ENCODE measurements at places on chromosomes 7 and 10.

DNA sequence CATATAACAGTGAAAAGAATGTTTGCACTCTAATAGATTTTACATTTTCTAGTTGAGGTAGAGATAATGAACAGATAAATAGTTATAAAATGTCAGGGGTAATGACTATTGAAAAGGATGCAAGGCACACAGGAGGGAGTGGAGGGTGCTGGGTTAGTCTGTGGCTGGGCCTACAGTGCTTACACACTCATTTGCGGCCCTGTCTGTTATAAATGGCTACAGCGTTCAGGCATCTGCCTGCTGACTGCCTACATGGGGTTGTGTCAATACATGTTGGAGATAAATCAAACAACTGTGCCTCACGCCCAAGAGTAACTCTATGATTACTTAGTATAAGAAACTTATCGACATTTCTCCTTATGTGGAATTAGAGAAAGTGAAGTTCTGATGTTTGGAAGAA is 313.3 kb downstream of the ACTR3B start:
- no peak for DNase-seq

- peak; percentile 20 for DNase-seq
These were observed 47.9 kb downstream of the WAC start for GRCh38 chr10:28580825-28581224.

DNA sequence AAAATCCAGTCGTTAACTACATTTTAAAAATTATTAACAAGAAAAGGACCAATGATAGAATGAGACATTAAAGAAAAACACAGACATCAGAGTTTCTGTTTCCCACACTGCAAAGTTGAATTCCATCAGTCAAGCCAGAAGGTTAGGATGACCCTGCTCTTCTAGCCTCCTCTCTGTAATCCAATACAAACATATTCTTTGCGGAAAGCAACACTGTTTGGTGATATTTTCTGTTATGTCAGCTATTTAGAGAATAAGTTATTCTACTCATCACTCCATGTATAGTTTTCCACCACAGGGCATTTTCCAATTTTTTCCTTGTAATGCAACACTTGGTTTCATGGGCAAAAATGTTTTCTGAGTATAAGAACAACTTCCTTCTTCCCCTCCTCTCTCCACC is 152.3 kb downstream of the EVX1 start:
- DNase-seq: peak; percentile 51

DNA sequence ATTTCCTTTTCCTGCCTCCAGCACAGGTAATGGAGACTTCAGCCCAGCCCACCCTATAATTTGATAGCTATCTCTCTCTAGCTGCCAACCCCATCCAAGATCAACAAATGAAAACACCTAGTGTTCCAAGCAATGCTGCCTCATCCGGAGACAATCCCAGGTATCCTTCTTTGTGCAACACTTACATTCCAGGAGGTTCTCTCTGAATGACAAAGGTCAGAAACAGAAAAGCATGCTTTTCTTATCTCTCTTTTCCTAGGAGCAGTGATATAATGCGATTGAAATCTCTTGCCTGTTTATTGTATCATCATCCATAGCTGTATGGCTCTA is 699.3 kb downstream of the INHBA start:
- DNase-seq: no peak

DNA sequence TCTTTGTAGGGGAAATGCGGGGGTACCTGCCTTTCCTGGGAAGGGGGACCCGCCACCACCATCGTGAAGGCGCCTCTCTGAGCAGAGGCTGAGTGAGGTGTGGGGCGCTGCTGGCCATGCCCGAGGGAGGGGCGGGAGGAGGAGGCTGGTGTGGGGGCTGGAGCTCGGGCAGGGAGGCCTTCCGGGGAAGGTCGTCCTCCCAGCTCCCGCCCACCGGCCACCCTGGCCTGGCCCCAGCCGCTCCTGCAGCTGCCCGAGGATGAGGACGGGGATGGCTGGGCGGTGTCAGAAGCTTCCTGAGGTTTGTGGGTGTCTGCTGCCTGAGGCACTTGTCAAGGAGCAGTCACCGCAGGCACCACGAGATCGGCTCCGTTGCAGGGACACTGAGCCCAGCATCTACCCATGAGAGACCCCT is 11.4 kb downstream of the PWWP2B start:
- peak; percentile 60 for DNase-seq

GRCh38 chr10:98244141-98244540 is 23.9 kb downstream of the LOXL4 start:
- DNase-seq: no peak

Measured in T47D (cell line).